ENCODE measurements at places on chromosomes 4 and X.

DNA sequence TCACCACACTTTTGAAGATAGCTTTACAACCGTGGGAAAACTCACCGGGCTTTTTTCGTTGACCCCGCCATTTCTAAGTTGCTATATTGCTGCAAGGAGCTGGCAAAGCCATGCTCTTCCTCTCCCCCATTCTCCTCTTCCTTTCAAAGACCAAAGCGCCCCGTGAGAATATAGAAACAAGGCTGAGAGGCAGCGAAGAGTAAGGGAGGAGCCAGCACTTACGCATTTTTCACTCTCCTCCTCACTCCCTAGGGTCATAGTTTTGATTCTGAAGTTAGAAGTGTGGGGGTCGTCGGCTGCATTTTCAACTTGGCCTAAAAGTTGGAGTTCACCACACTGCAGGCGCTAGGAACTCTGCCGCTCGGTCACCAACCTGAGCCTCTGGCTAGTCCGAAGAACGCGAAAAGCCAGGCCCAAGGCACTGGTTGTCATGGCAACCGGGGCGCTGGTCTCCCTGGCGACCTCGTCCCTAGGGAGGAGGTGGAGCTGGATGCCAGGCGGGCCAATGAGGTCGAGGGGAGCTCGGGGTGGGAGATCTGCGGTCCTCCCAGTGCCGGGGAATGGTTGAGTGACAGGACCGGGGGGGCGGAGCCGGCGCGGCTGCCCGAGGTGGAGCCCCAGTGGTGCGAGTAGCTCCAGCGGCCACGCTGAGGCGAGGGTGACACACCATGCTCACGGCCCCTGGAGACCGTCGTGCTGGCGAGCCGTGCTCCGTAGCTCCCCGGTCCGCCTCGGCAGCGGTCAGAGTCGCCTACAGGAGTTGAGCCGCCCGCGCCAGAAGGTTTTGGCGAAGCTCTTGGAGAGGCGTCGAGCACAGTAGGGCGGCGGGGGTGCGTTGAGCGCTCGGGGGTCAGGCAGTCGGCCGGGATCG lies at the start of gene PTPN13:
Gene PTPN13, plus strand, starts transcription at position 628 of the 871 bp plus-strand sequence. CDS start 40,942 bp downstream, outside the sequence.
- DNase-seq: peak; percentile 95

GRCh38 chr4:162920649-162921048 lies 246.0 kb downstream of the NAF1 start:
- DNase-seq: no peak

DNA sequence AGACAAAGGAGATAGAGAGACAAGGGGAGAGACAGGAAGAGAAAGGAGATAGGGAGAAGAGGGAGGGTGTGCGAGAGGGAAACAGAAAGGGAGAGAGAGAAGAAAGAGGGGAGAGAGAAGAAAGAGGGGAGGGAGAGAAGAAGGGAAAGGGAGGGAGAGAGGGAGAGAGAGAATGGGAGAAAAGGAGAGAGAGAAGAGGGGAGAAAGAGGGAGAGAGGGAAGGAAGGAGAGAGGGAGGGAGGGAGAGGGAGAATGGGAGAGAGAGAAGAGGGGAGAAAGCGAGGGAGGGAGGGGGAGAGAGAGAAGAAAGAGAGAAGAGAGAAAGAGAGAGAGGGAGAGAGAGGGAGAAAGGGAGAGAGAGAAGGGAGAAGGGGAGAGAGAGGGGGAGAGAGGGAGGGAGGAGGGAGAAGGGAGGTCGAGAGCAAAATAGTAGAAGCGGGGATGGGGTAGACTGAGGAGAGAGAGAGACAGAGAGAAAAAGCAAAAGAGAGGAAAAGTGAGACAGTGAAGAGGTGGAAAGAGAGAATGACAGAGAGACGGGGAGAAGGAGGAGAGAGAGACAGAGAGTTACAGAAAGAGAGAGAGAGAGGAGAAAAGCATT lies 218.2 kb downstream of the DHRSX start:
- DNase-seq: no peak

DNA sequence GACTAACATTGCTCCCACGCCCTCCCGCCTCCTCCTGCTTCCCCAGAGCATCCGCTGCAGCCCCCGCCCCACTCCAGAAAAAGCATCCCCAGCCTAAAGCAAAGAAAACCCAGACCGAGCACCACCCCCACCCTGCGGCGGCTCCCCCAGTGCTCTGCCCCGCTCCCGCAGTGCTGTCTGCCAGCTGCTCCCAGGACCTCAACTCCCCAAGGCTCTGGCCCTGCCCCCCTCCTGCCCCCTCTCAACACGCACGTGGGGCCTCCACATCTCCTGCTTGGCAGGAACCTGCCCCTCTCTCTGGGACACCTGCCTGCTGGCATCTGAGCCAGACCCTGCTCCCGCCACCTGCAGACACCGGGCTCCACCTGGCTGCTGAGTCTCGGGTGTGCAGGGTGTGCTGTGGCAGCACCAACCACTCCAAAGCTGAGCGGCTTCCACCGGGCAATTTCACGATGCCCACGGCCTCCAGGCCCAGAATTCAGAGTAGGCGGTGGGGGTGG lies 79.4 kb downstream of the FAM53A start:
- DNase-seq: no peak

DNA sequence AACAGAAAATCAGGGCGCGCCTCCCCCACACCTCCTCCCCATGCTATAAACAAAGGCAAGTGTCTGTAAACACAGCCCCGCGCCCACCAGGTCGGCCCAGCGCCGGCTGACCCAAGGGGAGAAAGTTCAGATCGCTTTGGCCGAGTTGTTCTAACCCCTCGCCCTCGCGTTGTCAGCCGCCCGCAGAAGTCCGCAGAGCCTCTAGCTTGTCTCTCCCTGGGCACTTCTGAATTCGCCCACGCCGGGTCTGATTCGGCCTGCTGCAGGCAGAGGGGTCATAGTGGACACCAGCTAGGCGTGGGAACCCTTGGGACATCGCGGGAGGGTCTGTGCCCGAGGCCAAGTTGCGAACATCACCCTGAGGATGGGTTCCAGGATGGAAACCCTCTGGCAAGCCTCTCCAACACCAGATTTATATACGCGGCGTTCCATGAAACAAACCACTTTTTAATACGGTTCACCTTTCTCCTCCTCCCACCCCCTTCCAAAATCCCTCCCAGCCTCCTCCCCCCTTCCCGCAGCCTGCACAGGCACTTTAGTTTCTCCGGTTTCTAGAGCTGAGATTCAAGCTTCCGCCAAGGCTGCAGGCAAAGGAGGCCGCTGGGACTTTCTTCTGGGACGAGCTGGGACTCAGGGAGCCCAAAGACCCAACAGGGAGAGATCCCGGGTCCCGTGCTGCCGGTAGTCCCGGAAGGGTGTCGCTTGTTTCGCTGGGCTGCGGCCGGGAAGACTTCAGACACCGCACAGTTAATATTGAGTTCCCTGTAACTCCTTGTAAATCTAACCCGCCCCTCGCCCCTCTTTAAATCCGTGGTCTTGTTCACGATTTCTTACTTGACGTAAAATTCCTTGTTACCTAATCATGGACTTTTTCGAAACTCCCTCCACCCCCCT lies 4.7 kb downstream of the HAND2 start:
- no peak for DNase-seq

- DNase-seq: no peak
Observed at GRCh38 chr4:105092356-105092755, 54.3 kb upstream of the TET2 start.

DNA sequence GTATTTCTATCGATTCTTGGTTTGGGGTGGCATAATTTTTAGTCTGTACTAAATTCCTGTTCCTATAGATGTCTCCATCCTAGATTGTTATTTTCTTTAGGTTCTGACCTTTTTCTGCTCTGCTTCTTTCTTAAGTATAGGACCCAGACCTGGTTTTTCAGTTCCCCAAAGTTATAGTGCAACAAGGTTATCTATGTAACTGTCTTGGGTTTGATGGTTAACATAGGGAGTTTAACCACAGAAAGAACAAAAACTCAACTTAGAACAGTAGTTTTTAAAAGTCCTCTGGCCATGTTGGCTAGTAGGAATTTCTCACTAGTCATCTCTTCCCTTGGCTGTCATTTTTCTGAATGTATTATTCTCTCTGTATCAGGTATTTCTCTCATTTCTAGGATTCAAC lies 38.8 kb upstream of the MAD2L1 start:
- DNase-seq: no peak

GRCh38 chr4:20353646-20354045 lies 101.9 kb downstream of the SLIT2 start:
- DNase-seq: no peak

GRCh38 chrX:137051978-137052642 lies 18.3 kb upstream of the GPR101 start:
- DNase-seq: peak; percentile 41

GRCh38 chr4:187501731-187502130 lies 493.8 kb upstream of the ZFP42 start:
- no peak for DNase-seq

GRCh38 chrX:119237562-119237942 lies 1.5 kb downstream of the PGRMC1 start:
- no peak for DNase-seq

GRCh38 chr4:7059662-7060061 lies 8.2 kb downstream of the GRPEL1 start:
- DNase-seq: no peak

- no peak for DNase-seq
Observed at GRCh38 chrX:102345916-102346315, 93.9 kb downstream of the NXF2B start.

- DNase-seq: no peak
Observed at GRCh38 chrX:11864171-11864570, 106.1 kb downstream of the MSL3 start.

- DNase-seq: peak; percentile 32
Observed at GRCh38 chr4:30721185-30722091, 1.3 kb downstream of the PCDH7 start.

DNA sequence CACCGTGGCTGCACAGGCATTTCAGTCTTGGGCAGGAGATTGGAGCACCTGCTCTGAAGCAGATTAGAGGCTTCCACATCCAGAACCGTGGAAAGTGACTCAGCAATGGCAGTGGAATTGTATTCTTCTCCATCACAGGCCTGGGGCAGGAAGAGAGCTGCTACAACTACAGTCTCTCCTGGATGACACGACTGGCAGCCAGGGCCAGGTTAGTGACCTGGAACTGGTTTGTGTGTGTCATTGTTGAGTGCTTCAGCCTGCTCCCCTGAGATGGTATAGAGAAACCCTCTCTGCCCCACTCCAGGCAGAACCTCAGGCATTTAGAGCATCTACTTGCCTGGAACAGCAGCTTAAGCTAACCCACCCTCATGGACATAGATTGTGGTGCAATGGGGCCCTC lies 596.5 kb upstream of the INTU start:
- DNase-seq: no peak

GRCh38 chr4:108155373-108155772 lies 13.4 kb downstream of the LEF1 start:
- no peak for DNase-seq

GRCh38 chr4:151291485-151291884 lies 14.5 kb downstream of the PRSS48 start:
- no peak for DNase-seq

DNA sequence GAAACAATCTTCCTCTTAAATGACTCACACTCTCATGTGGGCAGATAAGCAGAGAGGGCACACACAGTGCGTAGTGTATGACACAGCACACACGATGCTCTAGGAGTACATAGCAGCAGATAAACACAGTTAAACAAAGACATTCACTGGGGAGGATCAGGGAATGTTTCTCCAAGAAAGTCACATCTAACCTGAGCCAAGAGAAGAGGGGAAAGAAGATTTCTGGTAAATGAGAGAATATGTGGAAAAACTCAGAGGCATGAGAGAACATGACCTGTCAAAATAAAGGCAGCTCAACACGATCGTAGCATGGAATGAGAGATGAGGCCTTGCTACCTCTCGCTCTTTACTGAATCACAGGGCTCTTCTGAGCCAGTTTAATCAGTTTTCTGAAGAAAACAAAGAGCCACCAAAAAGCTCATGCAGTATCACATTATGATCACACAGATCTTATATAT lies 251.0 kb downstream of the ANK2 start:
- no peak for DNase-seq

DNA sequence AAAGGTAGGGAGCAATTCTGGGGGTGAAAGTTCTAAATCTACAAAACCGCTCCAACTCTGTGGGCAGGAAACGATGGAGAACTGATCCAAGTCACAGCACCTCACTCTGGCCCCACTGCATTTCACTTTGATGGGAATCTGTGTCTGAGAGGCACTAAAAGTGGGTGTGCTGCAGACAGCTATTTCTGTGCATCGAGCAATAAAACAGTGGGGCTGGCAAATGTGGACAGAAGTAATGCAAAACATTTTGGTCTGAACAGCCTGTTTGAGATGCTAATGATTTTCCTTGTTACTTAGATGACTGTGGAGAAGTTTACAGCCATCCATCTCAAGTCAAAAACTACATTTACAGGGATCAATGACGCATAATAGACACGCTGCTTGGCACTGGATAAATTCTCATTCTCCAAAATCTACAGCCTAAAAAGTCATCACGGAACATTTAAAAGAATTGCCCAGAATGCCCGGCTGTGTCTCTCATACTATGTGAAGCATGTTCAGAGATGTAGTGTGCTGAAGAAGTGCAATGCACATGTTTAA lies 1671.6 kb upstream of the TENM3 start:
- DNase-seq: no peak

- no peak for DNase-seq
Observed at GRCh38 chr4:54050214-54050904, 14.0 kb downstream of the CHIC2 start.

- DNase-seq: no peak
Observed at GRCh38 chr4:158020734-158021346, 152.0 kb downstream of the GASK1B start.

- DNase-seq: peak; percentile 51
Observed at GRCh38 chr4:185811509-185812364, at the start of gene SORBS2. SORBS2 (minus strand) TSS chr4:185812194; CDS start chr4:185690571, 121,623 bp downstream.

- DNase-seq: no peak
Observed at GRCh38 chr4:116881077-116881476, 204.3 kb downstream of the TRAM1L1 start.

DNA sequence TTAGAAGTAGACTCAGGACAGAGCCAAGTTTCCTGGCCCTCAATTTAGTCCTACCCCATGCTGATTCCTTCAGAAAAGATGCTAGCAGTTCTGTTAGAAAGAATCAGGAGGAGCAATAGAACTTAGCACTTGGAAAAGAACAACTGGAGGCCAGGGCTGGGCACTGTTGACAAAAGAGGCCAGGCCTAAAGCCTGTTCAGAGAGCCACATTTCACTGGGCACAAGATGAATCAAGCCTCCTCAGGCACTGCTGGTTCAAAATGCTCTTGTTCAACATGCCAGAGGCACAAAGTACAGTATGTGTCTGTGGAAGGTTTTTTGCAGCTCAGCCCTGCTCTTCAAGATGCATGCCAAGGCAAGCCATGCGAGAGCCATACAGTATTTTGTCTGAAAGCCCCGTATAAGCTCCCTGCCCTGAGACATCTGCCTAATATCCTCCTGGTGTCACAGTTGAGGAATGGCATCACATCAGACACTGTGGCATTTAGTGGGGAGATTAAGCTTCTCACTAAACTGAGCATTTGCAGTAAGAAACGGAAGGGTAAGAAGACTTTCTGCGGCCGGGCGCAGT lies 53.7 kb downstream of the RASL11B start:
- no peak for DNase-seq

DNA sequence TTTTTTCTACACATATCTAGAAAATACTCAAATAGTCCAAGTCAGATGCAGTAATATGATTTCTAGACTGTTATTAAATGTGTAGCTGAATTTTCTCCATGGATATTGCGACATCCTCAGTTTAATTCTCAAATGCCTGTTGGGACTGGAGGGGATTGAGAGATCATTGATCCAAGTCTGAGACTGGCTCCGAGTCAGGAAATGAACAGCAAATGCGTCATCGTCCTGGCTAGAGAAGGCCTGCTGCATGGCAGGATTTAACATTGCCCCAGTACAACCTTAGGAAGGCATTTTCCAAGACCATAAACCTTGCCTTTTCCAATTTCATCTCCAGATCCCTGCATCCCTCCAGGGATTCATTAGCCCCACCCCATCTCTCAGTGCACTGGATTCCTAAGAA lies 56.6 kb upstream of the SLC6A14 start:
- DNase-seq: no peak

All from NCI-H2081 (cell line).